ENCODE measurements at places on chromosomes 5 and 9.

GRCh38 chr5:68746220-68746619 lies 347.6 kb upstream of the SLC30A5 start:
- no peak for DNase-seq

GRCh38 chr5:160419458-160420330 lies 813 bp upstream of the SLU7 start:
- DNase-seq = no peak

GRCh38 chr9:31272456-31273295 lies 1111.8 kb upstream of the ACO1 start:
- DNase-seq = no peak

GRCh38 chr5:169801324-169801777 lies 164.3 kb downstream of the DOCK2 start:
- DNase-seq = no peak

- no peak for DNase-seq
Measured at GRCh38 chr5:34045996-34046395, 3.0 kb upstream of the C1QTNF3 start.

DNA sequence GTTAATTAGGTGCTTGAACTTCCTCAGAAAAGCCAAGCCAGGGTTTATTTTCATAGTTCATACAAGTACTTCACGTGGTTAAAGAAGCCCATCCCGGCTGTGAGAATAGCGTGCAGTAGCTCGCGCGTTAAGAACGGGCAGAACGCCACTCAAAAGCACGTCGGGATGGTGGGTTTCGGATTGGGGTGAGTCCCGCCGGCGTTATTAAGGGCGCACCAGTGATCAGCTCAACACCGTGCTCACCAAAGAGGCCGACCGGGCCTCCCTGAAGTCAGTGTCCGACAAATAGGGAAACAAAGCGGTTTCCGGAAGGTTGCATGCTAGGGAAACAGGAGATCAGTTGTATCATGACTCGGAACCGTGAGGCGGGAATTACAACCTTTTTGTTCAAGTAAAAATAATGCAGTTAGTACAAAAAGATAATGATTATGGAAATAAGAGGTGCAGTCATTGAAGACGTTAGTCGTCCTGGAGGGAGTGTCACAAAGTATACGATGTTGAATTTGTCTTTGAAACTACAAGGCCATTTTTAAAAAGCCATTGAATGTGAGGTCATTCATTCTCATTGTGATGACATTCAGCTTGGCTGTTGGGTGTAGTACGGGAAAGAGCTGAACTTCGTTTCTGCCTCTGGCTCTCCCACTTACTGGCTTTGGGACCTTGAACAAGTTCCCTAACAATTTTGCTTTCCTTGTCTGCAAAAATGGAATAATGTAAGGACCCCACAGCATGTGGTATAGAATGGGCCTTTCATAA lies 992 bp downstream of the SETD9 start:
- DNase-seq = peak; percentile 11

DNA sequence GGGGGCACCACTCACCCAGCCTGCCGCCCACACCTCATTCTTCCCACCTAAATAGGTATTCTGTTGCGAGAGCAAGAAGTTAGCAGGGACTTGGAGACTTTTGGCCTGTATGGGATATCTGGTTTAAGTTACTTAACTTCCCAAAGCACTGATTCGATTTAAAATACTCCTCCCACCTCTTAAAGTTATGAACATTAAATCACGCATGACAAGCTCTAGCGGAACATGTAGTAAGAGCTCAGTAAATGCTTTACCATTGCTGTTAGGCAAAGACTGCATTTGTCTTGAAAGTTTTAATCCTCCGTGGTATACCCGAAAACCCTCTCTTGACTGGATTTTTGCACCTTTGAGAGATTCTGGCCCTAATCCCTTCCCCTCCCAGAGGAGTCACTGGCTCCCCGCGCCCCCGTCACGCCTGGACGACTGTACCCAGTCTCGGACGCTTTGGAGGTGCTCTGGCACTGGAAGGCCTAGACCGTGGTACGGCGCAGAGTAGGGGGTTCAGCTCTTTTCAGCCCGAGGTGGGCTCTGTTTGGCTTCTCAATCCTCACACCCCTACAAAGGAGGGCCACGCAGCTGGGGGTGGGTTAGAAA lies 4.4 kb downstream of the GDNF start:
- DNase-seq = no peak

- no peak for DNase-seq
Measured at GRCh38 chr5:122062205-122062604, 15.9 kb downstream of the LOX start.

Measured in activated T-helper 1 cell treated with Interleukin-2 at 50 U/mL for 16 hours (primary cell).